ENCODE measurements at places on chromosomes 2 and 18.

GRCh38 chr2:201267278-201268030 lies 7.1 kb downstream of the CASP8 start:
- no peak for DNase-seq

- peak; percentile 70 for DNase-seq
Measured at GRCh38 chr18:6013171-6013810, 118.0 kb upstream of the TMEM200C start.

DNA sequence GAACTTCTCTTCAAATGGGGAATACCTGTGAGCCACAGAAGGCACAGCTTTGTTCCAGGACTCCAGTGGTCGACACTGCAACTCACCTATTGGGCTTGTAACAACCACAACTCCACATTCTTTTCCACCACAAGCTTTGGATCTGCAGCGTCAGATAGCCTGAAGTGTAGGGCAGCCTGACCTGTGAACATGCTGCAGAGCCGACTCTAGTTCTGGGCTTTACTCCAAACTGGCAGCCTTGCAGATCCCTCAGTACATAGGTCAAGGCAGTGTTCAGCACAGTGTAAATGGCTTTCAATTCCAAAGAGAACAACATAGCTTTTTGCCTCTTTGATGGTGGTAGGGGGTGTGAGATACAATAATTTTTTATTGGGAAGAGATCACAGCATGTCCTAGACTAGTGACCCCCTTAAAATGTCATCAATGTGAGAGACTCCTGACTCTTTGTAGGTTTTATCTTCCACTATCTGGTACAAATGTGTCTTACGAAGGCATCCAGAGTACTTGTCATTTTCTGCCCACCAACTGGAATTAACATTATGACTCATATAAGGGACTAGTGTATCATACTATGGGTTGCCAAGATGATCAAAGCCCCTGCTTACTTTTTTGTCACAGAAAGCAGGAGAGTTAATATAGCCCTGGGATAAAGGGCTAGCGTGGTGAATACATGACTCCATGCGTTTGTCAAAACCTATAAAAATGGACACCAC lies 149.8 kb downstream of the COPS8 start:
- peak; percentile 93 for DNase-seq

DNA sequence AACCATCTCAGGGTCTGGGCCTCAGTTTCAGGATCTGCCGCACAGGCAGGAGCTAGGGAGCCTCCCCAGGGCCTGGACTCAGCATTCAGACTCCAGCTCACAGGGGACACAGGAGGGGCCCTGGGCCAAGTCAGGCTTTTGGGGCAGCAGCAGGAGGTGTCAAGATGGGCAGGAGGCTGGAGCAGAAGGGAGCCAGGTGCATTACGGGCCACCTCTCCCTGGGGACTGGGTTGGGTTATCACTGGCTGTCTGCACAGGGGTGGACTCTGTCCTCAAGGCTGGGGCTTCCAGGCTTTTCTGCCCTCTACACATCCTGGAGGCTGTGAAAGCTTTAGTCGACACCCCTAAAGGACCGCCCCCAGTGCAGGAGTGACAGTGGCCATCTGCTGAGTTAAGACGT lies 20.0 kb downstream of the AQP12A start:
- no peak for DNase-seq
